ENCODE measurements at places on chromosomes 6 and 20.
A peak's percentile ranks its signal among the peaks of the same experiment; 100 is the strongest.

DNA sequence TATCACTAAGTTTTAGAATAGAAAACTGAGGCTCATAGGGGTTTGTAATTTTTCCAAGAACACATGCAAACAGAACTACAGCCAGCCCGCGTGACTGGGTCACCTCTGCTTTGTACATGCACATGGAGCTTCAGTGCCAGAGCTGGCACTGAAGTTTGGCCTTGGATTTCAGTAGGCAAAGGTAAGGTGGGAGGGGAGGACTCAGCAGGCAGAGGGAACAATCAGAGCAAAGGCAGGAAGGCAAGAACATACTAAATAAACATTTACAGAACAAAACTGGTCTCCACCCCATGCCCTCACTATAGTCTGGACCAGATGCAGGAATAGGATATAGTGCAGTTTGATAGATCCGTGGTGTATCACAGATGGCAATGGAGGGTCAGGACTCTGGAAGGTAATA lies 13.6 kb upstream of the ABRACL start:
- no peak for DNase-seq

- no peak for DNase-seq
These were observed 478 bp upstream of the MTHFD1L start for GRCh38 chr6:150865043-150865405.

- peak; percentile 3 for DNase-seq
These were observed 138.7 kb upstream of the SASH1 start for GRCh38 chr6:148203970-148204369.

- peak; percentile 31 for DNase-seq
These were observed 14.3 kb upstream of the PIM1 start for GRCh38 chr6:37155394-37156312.

- no peak for DNase-seq
These were observed 127.9 kb downstream of the HDGFL1 start for GRCh38 chr6:22697306-22697705.

Data from activated CD4-positive, CD25-positive, alpha-beta regulatory T cell (primary cell).